ENCODE measurements at places on chromosomes 4 and X.

GRCh38 chrX:111180750-111181240, 84.8 kb downstream of the PAK3 start:
- no peak for DNase-seq

GRCh38 chr4:99915449-99915848, 21.2 kb upstream of the LAMTOR3 start:
- DNase-seq, result no peak

DNA sequence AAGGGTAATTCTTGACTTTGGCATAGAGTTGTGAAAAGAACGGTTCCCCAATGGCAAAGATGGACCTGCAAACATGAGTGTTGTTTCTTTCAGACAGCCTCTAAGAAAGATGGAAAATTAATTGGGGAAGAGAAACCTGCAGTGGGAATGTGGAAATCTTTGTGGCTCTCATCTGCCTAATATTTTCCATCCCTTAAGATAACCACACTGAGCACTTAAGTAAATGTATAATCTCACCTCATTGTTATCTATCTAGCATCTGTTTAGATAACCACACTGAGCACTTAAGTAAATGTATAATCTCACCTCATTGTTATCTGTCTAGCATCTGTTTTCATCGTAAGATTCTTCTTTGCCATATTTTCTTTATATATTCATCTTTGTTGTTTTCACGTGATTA, 149.3 kb downstream of the NWD2 start:
- no peak for DNase-seq

- no peak for DNase-seq
These were observed 92.7 kb downstream of the CD99L2 start for GRCh38 chrX:150805736-150806135.

GRCh38 chrX:139967300-139967699, 2.0 kb upstream of the CXorf66 start:
- no peak for DNase-seq

DNA sequence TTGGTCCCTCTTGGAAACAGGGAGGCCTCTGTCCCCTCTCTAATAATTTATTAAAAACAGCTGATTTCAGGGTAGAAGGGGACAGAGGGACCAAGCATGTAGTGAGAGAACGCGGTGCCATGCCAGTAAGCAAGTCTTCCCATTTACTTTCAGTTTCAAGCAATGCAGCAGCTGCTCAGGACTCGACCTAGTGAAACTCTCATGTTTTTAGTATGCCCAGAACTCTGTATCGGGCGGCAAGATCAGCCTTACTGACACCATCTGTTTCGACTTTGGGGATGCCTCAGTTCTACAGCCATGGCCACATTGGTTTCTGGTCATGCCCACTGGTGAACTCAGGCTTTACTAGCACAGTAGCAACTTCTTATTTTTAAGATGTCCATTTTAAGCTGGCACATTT, 40.6 kb downstream of the ZNF81 start:
- no peak for DNase-seq

DNA sequence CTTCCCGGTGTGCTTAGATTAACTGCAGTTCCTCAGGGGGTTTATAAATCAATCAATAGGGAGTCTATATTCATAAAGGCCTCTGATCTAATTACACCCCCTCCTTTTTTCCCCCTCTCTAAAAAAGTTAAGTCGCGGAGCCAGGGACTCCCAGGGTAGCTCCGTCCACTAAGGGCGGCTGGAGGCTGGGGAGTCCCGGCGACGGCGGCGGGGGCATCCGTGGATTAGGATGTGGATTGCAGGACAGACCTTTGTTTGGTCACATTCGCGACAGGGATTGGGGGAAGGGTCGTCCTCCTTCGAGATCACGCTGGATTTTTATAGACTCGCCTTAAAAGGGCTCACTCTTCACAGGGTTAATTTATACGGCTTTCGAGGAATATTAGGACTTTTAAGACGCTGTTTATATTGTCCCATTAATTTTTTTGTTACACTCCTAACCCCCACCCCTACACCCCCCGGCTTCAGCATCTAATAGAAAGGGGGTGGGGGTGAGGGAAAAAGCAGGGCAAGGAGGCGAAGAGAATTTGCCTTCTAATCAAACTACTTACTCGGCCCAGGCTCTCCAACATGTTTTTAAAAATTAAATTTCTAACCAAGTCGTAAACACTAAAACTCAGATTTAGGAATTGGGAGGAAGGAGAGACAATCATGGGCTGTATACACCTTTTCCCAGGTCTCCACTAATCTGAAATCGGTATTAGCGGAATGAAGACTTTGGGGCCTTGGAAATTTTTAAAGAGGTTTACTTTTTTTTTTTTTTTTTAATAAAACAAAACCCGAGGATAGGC, 8.5 kb downstream of the PITX2 start:
- no peak for DNase-seq

- DNase-seq, result no peak
These were observed 6.2 kb upstream of the GUCY1A1 start for GRCh38 chr4:155660436-155660835.

DNA sequence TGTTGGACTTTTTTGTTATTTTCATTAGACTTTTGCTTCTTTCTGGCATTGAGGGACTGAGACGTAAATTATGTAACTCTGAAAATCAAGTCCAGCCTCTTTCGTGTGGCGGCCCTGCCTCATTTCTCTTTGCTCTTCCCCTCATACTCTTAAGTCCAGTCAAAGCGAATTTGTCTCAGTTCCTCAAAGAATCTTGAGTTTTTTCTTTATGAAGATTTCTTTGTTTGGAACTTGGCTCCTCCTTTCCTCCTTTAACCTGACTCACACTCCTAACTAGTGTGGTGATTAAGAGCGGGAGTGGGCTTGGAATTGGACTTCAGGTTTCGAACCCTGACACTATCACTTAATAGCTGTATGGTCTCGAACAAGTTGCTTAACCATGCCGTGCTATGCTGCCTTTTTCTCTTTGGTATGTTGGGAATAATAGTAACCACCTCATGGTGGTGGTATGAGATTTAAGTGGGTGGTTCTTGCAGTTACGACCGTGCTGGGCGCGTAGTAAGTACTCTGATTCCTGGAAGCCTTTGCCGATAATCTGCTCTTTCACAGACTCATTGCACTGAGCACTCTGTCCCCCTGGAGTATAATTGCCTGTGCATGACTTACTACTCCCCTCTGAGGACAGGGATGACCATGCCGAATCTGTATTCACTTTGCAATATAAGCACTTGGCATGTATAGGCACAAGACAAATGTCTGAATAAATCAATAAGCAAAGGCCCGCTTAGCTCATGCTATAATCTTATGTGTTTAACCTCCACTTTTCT, 19.1 kb downstream of the FNIP2 start:
- DNase-seq, result no peak
